Non-pigmented ciliary epithelial cell (primary cell): ENCODE measurements at places on chromosomes 5 and 9.
A peak's percentile ranks its signal among the peaks of the same experiment; 100 is the strongest.

DNA sequence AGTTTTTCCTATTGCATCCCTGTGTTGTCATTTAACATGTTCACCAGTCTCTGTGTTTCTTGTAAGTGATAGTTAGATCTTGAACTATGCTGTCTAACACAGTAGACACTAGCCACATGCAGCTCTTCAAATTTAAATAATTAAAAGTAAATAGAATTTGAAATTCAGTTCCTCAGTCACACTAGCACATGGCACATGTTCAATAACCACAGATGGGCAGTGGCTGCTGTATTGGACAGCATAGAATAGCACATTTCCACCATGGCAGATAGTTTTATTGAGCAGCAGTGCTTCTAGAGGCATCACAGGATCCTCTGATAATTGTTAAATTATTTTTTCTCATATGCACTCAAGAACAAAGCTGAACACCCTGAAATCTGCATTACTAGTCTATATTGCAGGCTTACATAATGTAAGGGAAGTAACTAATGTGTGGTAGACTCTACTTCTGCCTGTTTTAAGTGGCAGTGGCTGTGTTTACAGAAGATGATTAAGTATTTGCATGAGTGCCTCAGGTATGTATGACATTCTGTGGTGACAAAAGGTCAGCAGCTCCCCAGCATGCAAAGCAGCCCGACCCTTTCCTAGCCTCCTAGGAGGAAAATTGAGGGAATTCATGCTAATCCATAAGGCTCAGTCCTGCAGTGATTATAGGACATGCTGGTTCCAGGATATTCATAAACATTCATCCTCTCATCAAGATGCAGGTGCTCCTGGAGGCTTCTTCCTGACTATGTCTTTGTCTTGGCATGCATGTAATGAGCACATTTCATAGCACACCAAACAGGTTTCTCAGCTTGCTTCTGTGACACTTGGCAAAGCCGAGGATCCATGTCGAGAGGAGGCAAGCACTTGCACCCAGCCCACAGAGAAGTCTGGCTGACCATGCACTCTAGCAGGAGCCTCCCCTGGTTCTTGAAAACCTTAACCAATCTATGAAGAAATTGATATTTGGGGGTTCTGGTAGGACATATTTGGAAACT, 45.5 kb downstream of the SH3RF2 start:
- DNase-seq: no peak

GRCh38 chr9:124834591-124834990, 18.7 kb upstream of the WDR38 start:
- DNase-seq: no peak

DNA sequence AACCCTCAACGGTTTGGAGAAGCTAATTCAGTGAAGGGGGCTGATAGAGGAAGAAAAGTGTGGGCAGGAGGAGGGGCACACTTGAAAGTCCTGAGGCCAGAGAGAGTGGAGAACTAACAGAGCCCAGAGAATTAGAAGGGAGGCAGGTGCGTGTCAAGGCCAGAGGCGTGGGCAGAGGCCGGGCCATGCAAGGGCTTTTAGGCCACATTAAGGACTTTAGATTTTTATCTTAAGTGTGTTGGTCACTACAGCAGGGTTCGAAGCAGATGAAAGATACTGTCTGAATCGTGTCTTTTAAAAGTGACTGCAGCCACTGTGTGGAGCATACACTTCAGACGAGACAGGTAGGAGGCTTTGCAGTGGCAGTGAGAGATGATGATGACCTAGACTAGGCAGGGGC, 6.7 kb downstream of the ADRA1B start:
- DNase-seq: no peak

GRCh38 chr5:122665051-122665450, 109.8 kb upstream of the SNX2 start:
- no peak for DNase-seq

DNA sequence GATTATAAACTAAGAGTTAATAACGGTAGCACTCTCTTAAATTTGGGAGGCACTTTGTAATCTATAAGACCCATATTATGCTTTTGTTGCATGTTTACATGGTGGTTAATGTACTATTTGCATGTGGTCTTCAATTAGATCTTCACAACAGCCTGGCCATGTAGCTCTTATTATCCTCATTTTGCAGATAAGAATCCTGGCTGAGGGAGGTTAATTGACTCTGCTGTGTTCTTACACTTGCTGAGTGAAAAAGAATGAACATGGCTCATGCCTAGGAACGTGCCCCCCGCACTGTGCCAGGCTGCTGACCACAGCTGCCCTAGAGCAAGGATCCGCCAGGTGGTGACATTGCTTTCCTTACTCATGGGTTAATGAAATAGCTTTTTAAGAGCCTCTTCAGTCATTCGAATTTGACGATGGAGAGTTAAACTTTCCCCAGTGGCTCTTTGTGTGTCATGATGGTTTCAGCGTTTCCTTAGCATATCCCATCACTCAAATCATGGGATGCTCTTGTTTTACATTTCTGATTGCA, 97.9 kb downstream of the CDH6 start:
- DNase-seq: no peak

- DNase-seq: no peak
Measured at GRCh38 chr5:93756372-93756771, 15.0 kb upstream of the POU5F2 start.

GRCh38 chr5:118007262-118007661, 981.1 kb downstream of the DTWD2 start:
- no peak for DNase-seq

DNA sequence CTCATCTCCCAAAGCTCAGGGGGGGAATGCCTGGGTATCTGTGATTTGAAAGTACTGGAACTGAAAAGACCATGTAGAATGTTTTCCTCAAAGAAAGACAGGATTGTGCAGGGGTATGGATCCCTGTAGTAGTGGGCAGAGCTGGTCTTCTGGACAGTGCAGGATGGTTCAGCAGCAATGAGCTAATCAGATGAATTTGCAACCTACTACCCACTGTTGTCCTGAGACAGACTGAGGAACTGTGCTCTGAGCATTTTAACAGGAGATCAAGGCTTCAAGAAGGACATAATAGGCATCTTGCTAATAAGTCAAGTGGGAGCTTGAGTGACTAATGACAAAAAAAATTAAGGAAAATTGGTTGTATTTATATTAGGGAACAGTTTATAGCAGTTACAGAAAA, 61.7 kb downstream of the FYB1 start:
- DNase-seq: no peak

DNA sequence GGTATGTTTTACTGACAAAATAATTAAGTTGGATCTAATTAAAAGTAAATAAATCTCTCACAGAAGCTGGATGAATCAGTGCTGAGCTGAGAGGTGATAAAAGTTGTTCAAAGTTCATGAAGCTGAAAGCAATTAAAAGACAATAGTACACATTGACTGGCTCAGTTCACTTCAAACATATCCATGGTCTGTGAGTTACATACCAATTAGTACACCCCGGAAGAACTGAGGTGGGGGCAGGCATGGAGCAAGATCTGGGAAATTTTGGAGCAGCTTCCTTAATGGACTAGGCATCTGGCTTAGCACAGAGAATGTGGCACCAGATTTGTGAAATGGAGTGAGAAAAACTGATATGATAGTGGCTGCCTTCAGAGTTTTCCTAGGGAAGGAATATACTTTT, 152.7 kb downstream of the ATP10B start:
- DNase-seq: no peak

GRCh38 chr5:86968301-86968753, 299.4 kb upstream of the RASA1 start:
- peak; percentile 17 for DNase-seq

DNA sequence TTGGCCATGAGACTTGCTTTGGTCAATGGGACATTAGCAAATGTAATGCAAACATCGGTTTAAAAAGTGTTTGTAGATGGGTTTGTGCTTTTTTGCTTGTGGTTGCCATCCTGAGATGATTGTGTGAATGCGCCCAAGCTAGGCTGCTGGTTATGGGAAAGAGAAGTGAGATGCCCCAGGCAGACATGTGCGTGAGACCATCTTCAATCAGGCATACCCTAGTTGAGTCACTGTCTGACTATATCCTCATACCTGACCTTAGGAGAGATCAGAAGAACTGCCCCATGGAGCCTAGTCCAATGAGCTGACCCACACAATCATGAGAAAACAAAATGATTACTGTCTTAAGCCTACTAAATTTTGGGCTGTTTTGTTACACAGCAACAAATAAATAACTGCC, 36.8 kb upstream of the ZNF608 start:
- DNase-seq: no peak
